ENCODE measurements at places on chromosomes 3 and 15. TPM values are rescaled to one million over a fixed set of nuclear protein-coding genes. Genes with fewer than 3 reads are reported as not detected.

TMEM115 gene
- 34.5 TPM for total RNA-seq

GPR160 gene
- total RNA-seq: 5.8 TPM

NPAP1 gene
- total RNA-seq: not detected

GP9 gene
- total RNA-seq: not detected

MME gene
- total RNA-seq: 1.4 TPM

CPB1 gene
- not detected for total RNA-seq

MCF2L2 gene
- 5.7 TPM for total RNA-seq

ADAMTS17 gene
- 11.6 TPM for total RNA-seq

NOX5 gene
- total RNA-seq: not detected

VPS13C gene
- 85.6 TPM for total RNA-seq

PODXL2 gene
- total RNA-seq: 4.1 TPM

CCR3 gene
- not detected for total RNA-seq

GOLGA6L7 gene
- total RNA-seq: not detected

- no peak overlapping the region for H3K27ac ChIP-seq
- H3K27me3 ChIP-seq: no peaks in the 10 kb centered on the region
- no peaks in the 10 kb centered on the region for H3K4me1 ChIP-seq
- DNase-seq: no peak
- no peaks in the 10 kb centered on the region for H3K36me3 ChIP-seq
- no peak overlapping the region for H3K4me3 ChIP-seq
Measured at GRCh38 chr3:113773381-113773780, 26.5 kb downstream of the ATP6V1A start.

GRCh38 chr15:65663521-65663920, 41.8 kb downstream of the SLC24A1 start:
- H3K27ac ChIP-seq: no peak overlapping the region
- H3K4me3 ChIP-seq: no peak overlapping the region
- no peak for DNase-seq
- no peaks in the 10 kb centered on the region for H3K27me3 ChIP-seq

GRCh38 chr3:36743826-36744225, 20.5 kb downstream of the DCLK3 start:
- H3K27ac ChIP-seq: no peak overlapping the region
- no peaks in the 10 kb centered on the region for H3K36me3 ChIP-seq
- H3K4me1 ChIP-seq: no peaks in the 10 kb centered on the region
- no peaks in the 10 kb centered on the region for H3K27me3 ChIP-seq
- no peak for DNase-seq

- no peaks in the 10 kb centered on the region for H3K36me3 ChIP-seq
- H3K4me3 ChIP-seq: no peak overlapping the region
- peaks cover 38% of the 10 kb centered on the region for H3K4me1 ChIP-seq
- no peak overlapping the region for H3K27ac ChIP-seq
Measured at GRCh38 chr3:47378869-47379268, 2.0 kb upstream of the PTPN23 start.

DNA sequence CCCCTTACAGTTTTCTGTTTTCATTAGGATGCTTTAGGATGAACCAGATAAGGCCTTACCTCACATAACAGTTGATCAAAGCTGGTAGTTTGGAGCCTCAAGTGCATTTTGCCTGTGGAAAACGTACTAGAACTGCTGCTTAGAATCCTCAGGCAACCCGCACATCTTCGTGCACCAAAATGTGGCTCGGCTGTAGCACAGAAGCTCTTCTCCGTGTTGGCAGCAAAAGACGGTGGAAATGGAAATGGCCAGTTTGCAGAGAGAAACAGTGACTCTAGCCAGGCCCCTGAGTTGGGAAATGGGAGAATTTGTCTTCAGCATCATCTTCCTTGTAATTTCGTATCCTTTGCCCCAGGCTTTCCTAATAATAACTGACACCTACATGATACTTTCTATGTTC, 20.6 kb downstream of the TLNRD1 start:
- H3K27ac ChIP-seq: no peak overlapping the region
- no peaks in the 10 kb centered on the region for H3K27me3 ChIP-seq
- DNase-seq: no peak
- no peak overlapping the region for H3K4me3 ChIP-seq
- no peaks in the 10 kb centered on the region for H3K4me1 ChIP-seq
- no peaks in the 10 kb centered on the region for H3K36me3 ChIP-seq

DNA sequence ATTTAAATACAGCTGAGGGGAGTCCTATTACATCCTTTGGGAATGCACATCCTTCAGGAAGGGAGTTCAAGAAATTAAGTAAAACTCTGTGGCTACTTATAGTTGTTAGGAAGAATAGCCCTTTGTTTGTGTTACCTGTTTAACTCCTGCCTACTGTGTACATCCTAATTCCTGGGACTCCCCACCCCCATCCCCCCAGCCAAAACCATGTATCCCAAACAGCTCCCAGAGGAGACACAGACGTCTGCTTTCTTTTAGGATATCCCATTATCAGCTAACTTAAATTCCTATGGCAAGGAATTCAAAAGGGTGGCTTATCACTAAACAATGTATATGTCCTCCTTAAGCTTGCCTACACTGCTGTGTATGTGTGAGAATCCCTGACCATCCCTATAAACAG, 581.7 kb downstream of the DIPK2A start:
- no peak overlapping the region for H3K27ac ChIP-seq
- no peaks in the 10 kb centered on the region for H3K4me1 ChIP-seq
- H3K36me3 ChIP-seq: no peaks in the 10 kb centered on the region
- no peaks in the 10 kb centered on the region for H3K27me3 ChIP-seq
- no peak overlapping the region for H3K4me3 ChIP-seq
- DNase-seq: no peak

DNA sequence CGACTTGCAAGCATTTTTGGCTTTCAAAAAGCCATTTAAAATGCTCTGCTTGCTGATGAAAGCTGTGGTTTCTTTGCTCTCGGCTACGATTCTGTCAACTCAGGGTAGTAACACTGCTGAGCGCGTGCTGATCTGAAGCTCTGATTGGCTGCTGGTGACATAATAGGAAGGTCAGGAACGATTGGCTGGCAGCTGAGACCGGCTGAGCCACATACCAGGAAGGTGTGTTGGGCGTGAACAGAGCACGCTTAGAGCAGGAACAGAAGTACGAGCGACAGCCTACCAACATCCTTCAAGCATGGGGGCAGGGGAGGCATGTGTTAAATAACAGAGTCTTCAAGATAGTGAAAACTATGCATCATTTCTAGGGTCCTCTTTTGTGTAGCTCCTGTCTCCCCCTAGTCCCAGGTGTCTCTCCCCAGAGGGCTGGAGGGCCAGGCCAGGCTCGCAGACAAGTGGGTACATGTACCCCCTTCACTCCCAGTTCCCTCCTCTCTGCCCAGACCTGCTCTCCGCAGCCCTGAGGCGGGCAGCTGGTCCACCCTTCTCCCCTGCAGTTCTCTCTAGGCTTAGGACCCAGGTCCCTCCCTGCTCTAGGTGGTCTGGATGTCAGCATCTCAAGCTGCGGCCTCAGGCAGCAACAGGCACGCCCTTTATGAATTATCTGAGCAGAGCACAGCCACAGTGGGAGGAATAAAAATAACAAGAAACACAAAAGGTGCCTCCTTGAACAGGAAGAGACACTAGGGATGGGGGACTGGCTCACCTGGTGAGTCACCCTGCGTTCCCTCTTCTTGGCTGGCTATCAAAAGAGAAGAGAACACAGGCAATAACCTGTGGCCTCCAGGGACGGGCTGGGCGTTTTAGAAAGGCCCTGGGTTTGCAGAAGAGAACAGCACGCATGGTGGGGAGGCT, 76.0 kb downstream of the TAMM41 start:
- H3K36me3 ChIP-seq: no peaks in the 10 kb centered on the region
- H3K4me1 ChIP-seq: peaks cover 17% of the 10 kb centered on the region
- H3K4me3 ChIP-seq: no peak overlapping the region
- H3K27me3 ChIP-seq: no peaks in the 10 kb centered on the region
- peak overlapping the region; percentile 60 for H3K27ac ChIP-seq

GRCh38 chr15:71080166-71080565, 35.1 kb upstream of the THSD4 start:
- H3K4me3 ChIP-seq: no peak overlapping the region
- H3K27me3 ChIP-seq: peaks cover 5% of the 10 kb centered on the region
- no peak overlapping the region for H3K27ac ChIP-seq
- no peaks in the 10 kb centered on the region for H3K36me3 ChIP-seq
- DNase-seq: no peak
- H3K4me1 ChIP-seq: no peaks in the 10 kb centered on the region

GRCh38 chr3:161222662-161223061, 1.6 kb downstream of the NMD3 start:
- H3K36me3 ChIP-seq: peaks cover 8% of the 10 kb centered on the region
- H3K4me3 ChIP-seq: no peak overlapping the region
- H3K27ac ChIP-seq: no peak overlapping the region
- no peak for DNase-seq

- H3K27me3 ChIP-seq: peaks cover 4% of the 10 kb centered on the region
- no peak for DNase-seq
- no peaks in the 10 kb centered on the region for H3K36me3 ChIP-seq
- H3K4me3 ChIP-seq: no peak overlapping the region
Measured at GRCh38 chr3:46024131-46024530, 3.2 kb downstream of the XCR1 start.

GRCh38 chr3:196611761-196612483, 27.6 kb upstream of the NRROS start:
- H3K4me3 ChIP-seq: no peak overlapping the region
- H3K27me3 ChIP-seq: no peaks in the 10 kb centered on the region
- peaks cover 22% of the 10 kb centered on the region for H3K4me1 ChIP-seq
- H3K27ac ChIP-seq: peak overlapping the region; percentile 1
- DNase-seq: no peak
- H3K36me3 ChIP-seq: no peaks in the 10 kb centered on the region

DNA sequence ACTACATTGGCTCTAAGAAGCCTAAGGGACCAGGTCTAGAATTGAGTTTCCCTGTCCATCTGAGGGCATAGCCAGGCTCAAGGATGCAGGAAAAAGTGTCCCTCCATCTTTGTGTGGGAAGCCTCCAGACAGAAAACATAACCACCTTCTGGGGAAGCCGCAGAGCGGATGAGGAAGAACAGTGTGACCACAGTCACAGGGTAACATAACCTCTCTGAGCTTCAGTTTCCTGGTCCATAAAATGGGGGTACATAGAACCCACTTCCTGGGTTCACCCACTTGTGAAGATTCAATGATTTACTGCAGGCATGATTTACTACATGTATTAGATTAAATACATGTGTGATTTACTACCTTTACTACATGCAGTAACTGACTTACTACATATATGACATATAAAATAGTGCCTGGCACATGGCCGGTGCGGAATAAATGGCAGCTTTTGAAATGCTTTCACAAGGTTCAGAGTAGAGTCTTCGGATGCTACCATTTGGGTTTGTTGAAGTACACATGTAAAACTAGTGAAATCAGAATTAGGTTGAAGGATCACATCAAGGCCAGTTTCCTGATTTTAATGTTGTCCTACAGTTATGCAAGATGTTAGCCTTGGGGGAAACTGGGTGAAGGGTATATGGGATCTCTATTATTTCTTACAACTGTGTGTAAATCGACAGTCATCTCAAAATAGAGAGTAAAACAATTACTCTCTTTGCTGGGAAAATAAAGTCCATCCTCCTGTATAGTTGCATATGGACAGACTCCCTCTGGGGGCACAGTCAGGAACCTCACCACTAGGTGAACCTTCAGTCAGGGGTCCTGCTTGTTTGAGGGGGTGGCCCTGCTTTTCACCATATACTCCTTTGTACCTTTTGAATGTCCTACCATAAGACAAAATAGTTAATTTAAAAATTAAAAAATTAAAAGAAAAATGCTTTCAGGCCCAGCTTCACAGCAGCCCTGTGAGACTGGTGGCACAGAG, 86.0 kb downstream of the SEMA5B start:
- no peaks in the 10 kb centered on the region for H3K27me3 ChIP-seq
- H3K4me3 ChIP-seq: no peak overlapping the region
- peak; percentile 22 for DNase-seq
- no peak overlapping the region for H3K27ac ChIP-seq
- no peaks in the 10 kb centered on the region for H3K4me1 ChIP-seq

- H3K27ac ChIP-seq: no peak overlapping the region
- H3K36me3 ChIP-seq: no peaks in the 10 kb centered on the region
- no peaks in the 10 kb centered on the region for H3K4me1 ChIP-seq
- H3K27me3 ChIP-seq: no peaks in the 10 kb centered on the region
- no peak for DNase-seq
Measured at GRCh38 chr3:122067214-122067550, 12.0 kb downstream of the CD86 start.

- no peaks in the 10 kb centered on the region for H3K4me1 ChIP-seq
- H3K27ac ChIP-seq: no peak overlapping the region
- H3K36me3 ChIP-seq: no peaks in the 10 kb centered on the region
- H3K4me3 ChIP-seq: no peak overlapping the region
- H3K27me3 ChIP-seq: no peaks in the 10 kb centered on the region
Measured at GRCh38 chr3:42764115-42764514, 8.9 kb downstream of the CCDC13 start.

GRCh38 chr3:158663246-158663645, 9.2 kb downstream of the LXN start:
- no peaks in the 10 kb centered on the region for H3K4me1 ChIP-seq
- no peak overlapping the region for H3K4me3 ChIP-seq
- H3K27ac ChIP-seq: no peak overlapping the region
- no peaks in the 10 kb centered on the region for H3K27me3 ChIP-seq
- DNase-seq: no peak

DNA sequence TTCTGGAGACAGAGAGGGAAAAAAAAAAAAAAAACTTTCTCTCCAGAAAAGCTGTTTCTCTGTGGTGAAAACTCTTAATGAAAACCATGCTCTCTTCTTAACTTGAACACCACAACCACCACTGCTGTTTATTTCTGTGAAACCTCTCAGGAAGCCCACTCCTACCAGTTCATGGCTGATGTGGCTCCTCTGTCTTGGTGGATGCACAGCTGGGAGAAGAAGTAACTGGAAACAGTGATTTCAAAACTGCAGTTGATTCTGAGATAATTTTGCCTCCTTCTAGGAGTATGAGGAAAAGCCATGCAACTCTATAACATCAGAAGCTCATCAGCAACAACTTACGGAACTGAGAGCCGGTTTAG, 40.2 kb upstream of the PYGO1 start:
- H3K4me3 ChIP-seq: no peak overlapping the region
- no peak overlapping the region for H3K27ac ChIP-seq
- H3K4me1 ChIP-seq: no peaks in the 10 kb centered on the region

- H3K4me1 ChIP-seq: no peaks in the 10 kb centered on the region
- no peak for DNase-seq
- H3K4me3 ChIP-seq: no peak overlapping the region
- no peaks in the 10 kb centered on the region for H3K36me3 ChIP-seq
- no peak overlapping the region for H3K27ac ChIP-seq
Measured at GRCh38 chr15:51218299-51218938, 120.0 kb downstream of the CYP19A1 start.

GRCh38 chr3:8891774-8892173, 71.5 kb downstream of the RAD18 start:
- no peak for DNase-seq
- no peaks in the 10 kb centered on the region for H3K4me1 ChIP-seq
- H3K27ac ChIP-seq: no peak overlapping the region
- H3K27me3 ChIP-seq: no peaks in the 10 kb centered on the region
- H3K36me3 ChIP-seq: no peaks in the 10 kb centered on the region

GRCh38 chr3:66138336-66139313, 82.2 kb upstream of the SLC25A26 start:
- H3K4me3 ChIP-seq: no peak overlapping the region
- H3K36me3 ChIP-seq: no peaks in the 10 kb centered on the region
- H3K27ac ChIP-seq: no peak overlapping the region
- DNase-seq: no peak
- H3K27me3 ChIP-seq: peaks cover 3% of the 10 kb centered on the region

All from T-cell (primary cell).